ENCODE measurements at places on chromosomes 6 and 20.

DNA sequence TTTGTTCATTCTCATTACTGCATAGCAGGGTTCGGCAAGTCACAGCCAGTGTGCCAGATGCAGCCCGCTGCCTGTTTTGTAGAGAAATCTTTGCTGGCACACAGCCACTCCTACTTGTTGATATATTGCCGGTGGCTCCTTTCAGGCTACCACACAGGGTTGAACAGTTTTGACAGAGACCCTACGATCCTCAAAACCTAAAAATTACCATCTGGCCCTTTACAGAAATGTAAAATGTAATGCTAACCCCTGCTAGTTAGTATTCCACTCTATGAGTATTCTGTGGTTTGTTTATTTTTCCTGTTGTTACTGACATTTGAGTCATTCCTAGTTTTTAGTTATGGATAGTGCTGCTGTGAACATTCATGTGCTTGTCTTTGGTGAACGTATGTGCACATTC is 11.5 kb downstream of the DHX35 start:
- DNase-seq: no peak

GRCh38 chr6:154888421-154889295 is 106.5 kb upstream of the TIAM2 start:
- no peak for DNase-seq

GRCh38 chr20:8616792-8617191 is 452.1 kb upstream of the PLCB4 start:
- no peak for DNase-seq

DNA sequence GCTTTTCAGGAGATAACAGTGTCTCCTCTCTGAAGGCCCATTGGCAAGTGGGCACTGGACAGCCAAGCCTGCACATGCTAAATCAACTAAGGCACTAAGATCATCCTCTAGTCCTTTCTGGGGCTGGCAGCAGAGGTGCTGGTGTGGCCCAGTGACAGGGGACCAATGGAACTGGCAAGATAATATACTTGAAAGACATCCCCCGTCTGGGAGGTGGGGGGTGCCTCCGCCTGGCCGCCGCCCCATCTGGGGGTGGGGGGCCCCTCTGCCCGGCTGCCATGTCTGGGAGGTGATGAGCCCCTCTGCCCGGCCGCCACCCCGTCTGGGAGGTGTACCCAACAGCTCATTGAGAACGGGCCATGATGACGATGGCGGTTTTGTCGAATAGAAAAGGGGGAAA is 223.3 kb downstream of the UNC5CL start:
- no peak for DNase-seq

- no peak for DNase-seq
Observed at GRCh38 chr6:108365478-108365877, 70.6 kb downstream of the AFG1L start.

GRCh38 chr20:24610341-24611115 is 141.1 kb downstream of the SYNDIG1 start:
- DNase-seq: no peak

DNA sequence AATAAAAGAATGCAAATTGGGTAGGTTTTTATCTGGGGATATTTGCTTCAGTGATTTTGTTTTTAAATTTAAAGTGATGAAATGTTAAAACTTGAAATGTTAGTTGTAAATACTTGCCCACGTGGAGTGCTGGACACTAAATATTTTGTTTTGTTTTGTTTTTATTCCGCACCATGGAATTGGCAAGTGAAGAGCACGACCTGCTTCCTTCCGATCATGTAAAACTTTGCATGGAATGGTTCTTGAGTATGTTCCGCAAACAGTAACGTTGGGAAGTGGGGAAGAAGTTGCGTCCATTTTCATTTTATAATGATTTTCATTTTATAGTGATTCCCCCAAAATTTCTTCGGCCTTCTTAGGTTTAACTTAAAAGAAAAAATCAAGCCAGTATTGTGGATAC is 765 bp downstream of the IRAK1BP1 start:
- DNase-seq: no peak

- DNase-seq: no peak
Observed at GRCh38 chr6:111828809-111829208, 44.4 kb downstream of the FYN start.

GRCh38 chr6:34476447-34476846 is 10.6 kb downstream of the PACSIN1 start:
- DNase-seq: no peak

DNA sequence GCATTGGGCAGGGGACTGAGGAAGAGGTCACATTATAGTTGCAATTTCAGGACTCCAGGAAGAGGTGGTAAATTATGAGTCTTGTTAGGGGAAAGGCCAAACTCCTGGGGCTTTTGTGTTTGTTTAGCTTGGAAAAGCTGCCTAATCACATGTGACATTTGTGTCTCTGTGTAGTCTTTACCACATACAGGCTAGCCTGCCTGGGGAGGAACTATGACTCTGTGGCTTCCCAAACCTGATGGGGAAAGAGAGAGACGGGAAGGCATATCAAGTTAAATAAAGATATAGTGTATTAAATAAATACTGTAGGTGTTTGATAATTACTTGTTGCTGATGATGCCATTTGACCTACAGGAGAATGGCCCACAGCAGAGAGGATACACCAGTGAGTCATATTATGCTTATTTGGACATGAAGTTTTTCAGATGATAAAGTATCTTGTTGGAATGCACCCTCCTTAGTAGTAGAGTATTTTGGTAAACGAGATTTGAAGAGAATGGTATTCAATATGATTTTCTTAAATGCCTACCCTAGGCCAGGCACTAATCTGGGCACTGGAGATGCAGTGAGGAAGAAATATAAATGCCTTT is 4.0 kb downstream of the BLTP3A start:
- DNase-seq: no peak

- DNase-seq: no peak
Observed at GRCh38 chr6:125827788-125828320, 37.1 kb downstream of the NCOA7 start.

DNA sequence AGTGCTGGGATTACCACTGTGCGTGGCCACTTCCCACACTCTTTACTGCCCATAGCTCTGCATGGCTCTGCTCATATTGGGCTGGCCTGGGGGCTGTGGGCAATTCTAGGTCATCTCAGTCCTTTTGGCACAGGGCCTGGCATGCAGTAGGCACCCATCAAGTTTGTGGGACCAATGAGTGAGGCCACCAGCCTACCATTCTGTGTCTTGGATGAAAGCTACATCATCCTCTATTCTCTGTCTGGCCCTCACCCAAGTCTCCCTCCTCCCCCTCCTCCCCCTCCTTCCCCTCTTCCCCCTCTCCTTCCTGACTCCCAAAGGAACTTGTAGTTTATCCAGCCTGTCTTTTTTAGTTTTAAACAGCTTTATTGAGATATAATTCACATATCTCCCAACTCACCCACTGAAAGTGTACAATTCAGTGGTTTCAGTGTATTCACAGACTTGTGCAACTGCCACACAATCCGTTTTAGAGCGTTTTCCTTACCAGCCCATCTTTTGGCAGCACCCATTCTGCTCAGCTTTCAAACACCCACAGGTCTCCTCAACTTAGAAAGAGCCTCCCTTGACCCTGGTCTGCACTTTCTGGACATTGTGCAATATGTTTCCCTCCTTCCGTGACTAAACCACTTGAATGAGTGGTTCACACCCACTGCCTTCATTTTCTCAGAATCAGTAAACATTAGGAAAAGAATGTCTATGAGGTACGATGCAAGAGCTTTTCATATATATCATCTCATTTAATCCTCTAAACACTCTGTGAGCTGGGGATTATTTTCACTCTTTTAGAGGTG is 21.5 kb upstream of the MRPS18A start:
- DNase-seq: no peak

DNA sequence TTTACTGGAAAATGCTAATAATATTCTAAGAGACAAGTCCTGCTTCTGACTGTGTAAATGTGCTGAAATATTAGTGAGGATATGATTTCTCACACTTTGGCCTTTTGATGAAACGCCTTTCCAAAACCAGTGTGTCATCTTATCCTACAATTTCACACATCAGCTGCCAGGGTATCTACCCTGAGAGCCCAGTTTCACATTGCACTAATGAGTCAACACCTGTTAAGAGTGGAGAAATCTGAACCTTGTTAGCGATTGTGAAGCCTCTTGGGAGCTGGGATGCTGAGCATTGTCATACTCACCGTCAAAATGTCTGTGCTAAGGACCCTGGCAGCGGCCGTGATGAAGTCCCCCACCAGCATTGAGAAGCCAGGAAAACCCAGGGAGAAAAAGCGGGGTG is 166.0 kb downstream of the RALGAPA2 start:
- DNase-seq: no peak

GRCh38 chr6:49730251-49730650 is 13.9 kb downstream of the CRISP3 start:
- DNase-seq: no peak

DNA sequence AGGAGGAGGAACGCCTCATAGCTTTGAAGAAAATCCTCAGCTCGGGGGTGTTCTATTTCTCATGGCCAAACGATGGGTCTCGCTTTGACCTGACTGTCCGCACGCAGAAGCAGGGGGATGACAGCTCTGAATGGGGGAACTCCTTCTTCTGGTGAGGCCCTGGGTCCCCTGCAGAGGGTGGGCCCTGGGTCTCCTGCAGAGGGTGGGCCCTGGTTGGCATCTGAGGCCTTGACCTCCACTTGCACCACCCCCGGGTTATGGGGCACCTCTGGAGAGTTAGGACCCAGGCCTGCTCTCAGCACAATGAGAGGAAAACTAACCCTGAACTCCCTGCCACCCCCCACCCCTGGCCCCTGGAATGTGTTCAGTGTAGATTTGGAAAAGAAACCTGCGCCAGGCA is 47.2 kb downstream of the SYNJ2 start:
- DNase-seq: no peak

- no peak for DNase-seq
Observed at GRCh38 chr6:142706210-142706609, 238.8 kb downstream of the HIVEP2 start.

DNA sequence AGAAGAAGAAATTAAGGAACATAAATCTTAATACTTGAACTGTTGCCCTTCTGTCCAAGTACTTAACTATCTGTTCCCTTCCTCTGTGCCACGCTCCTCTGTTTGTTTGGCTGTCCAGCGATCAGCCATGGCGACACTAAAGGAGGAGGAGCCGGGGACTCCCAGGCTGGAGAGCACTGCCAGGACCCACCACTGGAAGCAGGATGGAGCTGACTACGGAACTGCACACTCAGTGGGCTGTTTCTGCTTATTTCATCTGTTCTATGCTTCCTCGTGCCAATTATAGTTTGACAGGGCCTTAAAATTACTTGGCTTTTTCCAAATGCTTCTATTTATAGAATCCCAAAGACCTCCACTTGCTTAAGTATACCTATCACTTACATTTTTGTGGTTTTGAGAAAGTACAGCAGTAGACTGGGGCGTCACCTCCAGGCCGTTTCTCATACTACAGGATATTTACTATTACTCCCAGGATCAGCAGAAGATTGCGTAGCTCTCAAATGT is 17.1 kb downstream of the IRF4 start:
- no peak for DNase-seq

DNA sequence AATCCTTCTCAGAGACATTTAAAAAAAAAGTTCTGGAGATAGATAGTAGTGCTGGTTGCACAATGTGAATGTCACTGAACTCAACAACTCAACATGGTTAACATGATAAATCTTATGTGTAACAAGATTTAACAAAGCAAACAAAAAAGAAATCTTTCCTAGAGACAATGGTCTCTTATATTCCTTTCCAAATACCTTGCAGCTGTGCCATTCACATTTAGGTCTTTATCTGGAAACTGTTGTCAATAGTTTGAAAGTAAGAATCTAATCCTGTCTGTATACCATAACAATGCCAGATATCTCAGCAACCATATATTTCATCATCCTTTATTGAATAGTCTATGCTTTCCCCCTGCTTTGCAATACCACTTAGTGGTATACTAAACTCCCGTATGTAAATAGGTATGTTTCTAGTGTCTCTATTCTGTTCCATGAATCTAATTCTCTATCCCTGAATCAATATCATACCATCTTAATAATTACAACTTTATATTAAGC is 2.1 kb downstream of the SERAC1 start:
- DNase-seq: no peak

DNA sequence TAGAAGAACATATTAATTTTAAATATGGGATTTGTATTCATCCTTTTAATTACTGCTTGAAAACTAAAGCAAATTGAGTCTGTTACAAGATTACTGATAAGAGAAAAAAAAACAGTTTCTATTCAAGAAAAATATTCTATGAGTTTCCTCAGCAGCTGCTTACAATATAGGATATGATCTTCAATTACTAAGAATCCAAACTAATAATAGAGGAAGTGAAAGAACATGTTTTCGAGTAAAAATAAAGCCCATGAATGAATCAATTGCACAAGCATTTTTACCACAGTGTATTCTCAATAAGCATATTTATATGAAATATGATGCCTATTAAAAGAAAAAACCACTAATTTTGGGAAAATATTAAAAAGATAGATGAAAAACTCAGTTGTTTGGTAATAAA is 63.4 kb downstream of the AHI1 start:
- no peak for DNase-seq

- no peak for DNase-seq
Observed at GRCh38 chr20:14963262-14963663, 625.9 kb upstream of the FLRT3 start.

- no peak for DNase-seq
Observed at GRCh38 chr6:49646130-49646824, 9.6 kb upstream of the RHAG start.

DNA sequence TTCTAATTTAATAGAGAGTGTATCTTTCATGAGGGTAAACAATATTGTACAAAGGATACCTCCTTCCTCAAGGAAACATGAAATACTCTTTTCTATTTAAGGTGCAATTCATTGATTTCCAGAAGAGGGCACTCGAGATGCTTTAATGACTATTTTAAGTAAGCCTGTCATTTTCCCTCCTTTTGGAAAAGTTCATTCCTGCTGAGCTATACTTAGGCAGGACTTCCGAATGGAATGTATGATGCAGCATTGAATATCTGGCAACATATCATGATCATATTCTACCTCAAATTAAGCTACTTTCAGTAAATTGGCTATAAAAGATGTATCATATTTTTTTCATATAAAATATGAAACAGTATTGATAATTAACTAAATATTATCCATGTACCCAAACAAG is 5.0 kb downstream of the DST start:
- no peak for DNase-seq

GRCh38 chr6:125165256-125165655 is 11.7 kb downstream of the TPD52L1 start:
- DNase-seq: no peak

- DNase-seq: no peak
Observed at GRCh38 chr6:87541744-87542143, 48.0 kb downstream of the RARS2 start.

- DNase-seq: no peak
Observed at GRCh38 chr6:128519132-128519930, 1.1 kb downstream of the PTPRK start.

GRCh38 chr6:7165002-7165889 is 57.5 kb downstream of the RREB1 start:
- no peak for DNase-seq

- DNase-seq: no peak
Observed at GRCh38 chr6:74058606-74059005, 362.6 kb downstream of the CD109 start.

GRCh38 chr20:53579581-53580375 is 13.9 kb downstream of the ZNF217 start:
- no peak for DNase-seq

Measured in esophagus squamous epithelium (tissue), 5 donors.